Mesenteric fat pad (tissue), 1 donor: ENCODE measurements at places on chromosomes 2 and 18.

DNA sequence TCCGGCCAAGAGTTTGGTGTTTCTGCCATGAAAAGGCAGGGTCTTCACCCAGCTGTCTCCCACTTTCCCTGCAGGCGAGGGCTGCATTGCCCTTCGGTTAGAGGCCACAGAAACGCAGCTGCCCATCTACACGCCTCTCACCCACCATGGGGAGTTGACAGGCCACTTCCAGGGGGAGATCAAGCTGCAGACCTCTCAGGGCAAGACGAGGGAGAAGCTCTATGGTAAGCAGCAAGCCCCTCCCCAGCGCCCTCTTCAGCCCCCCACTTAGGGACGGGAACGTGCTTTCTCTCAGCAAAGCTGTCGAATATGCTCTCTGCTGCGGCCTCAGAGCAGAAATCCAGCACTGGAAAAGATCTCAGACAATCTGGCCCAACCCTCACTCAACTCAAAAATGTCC lies 57.7 kb upstream of the ATG16L1 start:
- no peak for DNase-seq

DNA sequence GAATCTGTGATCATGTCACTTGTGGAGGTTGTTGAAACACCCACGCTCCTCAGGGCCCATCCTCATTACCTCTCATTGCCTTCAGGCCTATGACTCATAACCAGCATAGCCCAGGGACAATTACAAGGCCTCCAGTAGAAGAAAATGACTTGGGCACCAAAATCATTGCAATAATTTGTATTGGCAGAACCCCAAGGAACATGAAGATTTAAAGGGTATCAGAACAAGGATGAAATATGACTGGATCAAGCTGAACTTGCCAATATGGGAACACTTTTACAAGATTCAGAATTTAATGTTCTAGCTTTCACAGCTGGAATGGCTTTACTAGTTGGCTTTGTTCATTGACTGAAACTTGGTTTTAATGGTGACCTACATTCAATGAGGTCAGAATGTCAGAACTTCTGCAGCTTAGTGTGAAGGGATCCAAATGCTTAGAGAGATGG lies 156.4 kb downstream of the COPS8 start:
- no peak for DNase-seq

GRCh38 chr2:236862961-236863728 lies 222.5 kb upstream of the COPS8 start:
- DNase-seq: peak; percentile 39

DNA sequence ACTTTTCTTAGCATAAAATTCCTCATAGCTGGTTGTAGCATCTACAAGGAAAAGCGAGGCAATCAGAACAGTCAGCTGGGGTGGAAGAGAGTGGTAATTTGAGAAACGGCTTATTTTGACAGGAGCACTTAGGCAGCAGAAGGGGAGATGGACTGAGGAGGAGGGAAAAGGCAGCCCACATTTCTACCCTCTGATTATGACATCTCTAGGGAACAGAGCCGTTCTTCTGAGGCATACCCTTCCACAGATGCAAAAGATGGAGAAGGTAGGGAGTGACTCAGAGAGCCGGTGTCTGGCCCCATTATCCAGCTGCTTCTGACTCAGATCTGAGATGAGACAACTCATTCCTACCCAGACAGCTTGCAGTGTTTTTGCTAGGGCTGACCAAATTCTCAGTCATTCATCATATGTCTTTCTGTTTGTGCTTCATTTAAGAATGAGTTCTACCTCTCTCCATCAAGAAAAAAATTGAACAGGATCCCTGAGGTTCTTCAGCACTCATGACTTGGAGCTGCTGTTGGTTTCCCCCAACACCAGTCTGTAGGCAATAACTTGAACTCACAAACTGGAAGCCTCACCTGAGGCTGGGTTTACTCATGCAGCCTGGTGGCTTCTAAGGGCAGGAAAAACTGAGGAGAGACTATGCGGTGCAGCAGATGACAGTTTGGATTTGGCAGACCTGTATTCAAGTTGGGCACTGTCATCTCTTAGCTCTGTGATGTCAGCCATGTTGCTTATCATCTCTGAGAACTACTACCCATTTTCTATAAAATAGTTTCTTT lies 15.9 kb upstream of the SEC11C start:
- DNase-seq: no peak

GRCh38 chr18:23871410-23871809 lies 143.1 kb upstream of the TTC39C start:
- no peak for DNase-seq

GRCh38 chr2:192026059-192026824 lies 168.5 kb downstream of the TMEFF2 start:
- no peak for DNase-seq

GRCh38 chr2:2014251-2014771 lies 270.0 kb upstream of the PXDN start:
- peak; percentile 71 for DNase-seq
